ENCODE measurements at places on chromosomes 16 and 17.

GRCh38 chr16:56966093-56966475, 4.3 kb downstream of the CETP start:
- no peak for DNase-seq

GRCh38 chr16:21184834-21185233, 26.4 kb downstream of the LDAF1 start:
- no peak for DNase-seq

DNA sequence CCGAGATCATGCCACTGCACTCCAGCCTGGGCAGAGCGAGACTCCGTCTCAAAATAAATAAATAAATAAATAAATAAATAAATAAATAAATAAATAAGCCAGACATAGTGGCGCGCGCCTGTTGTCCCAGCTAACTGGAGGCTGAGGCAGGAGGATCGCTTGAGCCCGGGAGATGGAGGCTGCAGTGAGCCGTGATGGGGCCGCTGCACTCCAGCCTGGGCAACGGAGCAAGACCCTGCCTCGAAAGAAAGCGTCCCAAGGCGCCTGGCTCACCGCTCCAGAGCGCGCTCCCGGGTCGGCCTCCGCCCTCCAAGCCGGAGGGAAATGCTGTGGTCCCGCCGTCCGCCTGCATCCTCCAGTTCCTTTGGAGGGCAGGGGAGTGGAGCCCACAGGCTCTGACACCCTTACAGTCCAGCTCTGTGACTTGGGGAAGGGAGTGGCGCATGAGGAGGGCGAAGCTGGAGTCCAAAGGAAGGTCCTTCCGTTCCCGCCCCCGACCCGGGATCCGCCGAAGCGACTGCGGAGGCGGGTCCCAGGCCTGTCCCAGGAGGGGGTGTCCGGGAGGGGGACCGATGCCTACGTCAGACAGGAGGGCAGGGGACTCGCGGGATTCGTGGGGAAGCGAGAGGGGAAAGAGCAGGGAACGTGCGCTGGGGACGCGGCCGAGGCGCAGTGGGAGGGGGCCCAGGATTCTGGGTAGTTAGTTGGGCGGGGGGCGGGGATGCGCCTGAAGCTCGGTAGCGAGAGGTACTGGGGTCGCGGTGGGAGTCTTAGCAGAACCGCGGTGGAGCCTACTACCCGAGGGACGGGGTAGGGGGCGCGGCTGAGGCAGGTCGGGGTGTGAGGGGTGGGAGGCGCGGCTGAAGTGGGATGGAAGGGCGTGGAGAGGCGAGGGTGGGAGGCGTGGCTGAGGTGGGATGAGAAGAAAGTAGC, 8.4 kb upstream of the TRPV2 start:
- no peak for DNase-seq

GRCh38 chr17:65533056-65533745, 28.2 kb downstream of the AXIN2 start:
- DNase-seq = no peak

- no peak for DNase-seq
Observed at GRCh38 chr17:46788796-46789195, 29.7 kb downstream of the WNT3 start.

DNA sequence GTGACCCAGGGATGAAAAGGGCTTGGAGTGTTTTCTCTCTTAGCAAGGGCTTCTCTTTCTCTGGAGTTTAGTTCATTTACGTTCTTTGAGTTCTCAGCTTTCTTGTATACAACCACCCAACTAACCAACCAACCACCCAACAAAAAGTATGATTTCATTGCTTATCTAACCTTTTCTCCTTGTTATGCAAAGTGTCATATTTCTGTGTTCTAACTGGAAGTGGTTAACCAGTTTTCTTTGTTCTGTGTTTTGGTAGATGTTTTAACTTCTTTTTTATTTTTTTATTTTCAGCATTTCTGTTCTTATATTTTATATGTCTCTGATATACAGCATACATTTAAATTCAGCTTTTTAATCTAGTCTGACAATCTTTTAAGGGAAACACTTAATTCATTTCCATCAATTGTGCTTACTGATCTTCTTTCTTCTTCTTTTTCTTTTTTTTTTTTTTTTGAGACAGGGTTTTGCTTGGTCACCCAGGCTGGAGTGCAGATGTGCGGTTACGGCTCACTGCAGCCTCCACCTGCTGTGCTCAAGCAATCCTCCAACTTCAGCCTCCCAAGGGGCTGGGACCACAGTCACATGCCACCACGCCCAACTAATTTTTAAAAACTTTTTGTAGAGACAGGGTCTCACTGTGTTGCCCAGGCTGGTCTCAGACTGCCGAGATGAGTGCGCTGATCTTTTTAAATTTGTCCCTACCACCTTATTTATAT, 29.6 kb downstream of the NLK start:
- no peak for DNase-seq

DNA sequence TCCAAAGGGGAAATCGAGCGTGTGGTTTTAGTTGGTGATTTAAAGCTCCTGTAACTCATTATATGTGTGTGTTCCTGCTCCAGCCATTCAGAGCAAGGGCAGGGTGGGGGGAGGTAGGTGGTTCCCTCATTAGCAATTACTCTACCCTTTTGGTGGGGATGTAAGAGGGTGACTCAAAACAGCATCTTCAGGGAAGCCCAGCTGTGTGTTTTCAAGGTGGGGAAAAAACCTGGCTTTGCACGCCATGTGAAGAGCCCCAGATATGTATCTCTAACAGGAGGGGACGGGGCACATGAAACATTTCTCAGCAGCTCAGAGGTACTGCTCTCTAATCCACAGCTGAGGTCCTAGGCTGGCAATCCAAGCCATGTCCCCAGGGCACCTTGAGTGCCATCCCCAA, 241.3 kb upstream of the ZFHX3 start:
- no peak for DNase-seq

DNA sequence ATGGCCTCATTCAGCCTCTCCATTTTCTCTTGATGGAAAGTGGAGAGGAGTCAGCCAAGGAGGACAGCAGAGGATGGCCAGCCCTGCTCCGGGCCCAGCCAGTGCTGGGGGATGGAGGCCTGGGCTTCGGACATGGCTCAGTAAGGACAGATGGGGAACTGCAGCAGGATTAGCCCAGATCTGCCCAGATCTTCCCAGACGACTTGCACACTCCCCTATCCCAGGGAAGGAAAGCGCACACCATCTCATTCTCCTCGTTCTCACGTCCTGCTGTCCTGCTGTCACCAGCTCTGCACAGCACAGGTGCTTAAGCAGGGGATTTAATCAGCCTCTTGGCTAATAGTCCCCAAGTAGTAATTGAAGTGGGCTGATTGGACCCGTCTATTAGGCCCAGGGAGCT, 100.2 kb upstream of the SDK2 start:
- no peak for DNase-seq

DNA sequence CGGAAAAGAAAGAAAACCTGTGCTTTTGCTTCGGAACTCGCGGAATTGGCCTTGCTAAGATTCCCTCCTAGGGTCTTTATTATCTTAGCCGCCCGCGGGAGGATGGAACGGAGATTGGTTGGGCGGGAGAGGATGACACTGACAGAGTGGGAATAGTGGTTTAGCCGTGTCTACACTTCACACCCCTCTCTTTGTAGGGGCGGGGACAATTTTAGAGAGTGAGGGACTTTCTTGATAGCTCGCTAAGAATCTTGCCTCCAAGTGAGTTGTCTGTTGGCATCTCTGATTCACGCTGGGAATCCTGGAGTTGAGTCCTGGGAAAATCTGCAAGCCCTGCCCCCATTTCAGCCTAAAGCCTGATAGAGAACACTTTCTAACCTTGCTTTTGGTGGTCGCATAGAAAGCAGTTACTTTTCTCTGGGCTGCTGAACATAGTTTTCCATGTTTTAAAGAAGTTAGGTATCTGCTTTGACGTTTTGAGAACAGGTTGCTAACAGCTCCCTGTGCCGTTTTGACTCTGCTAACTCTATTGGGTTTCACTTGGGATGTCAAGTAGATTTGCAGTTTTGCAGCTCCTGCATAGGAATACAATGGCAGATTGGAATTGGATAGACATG, 697 bp downstream of the NOL11 start:
- DNase-seq = peak; percentile 34

DNA sequence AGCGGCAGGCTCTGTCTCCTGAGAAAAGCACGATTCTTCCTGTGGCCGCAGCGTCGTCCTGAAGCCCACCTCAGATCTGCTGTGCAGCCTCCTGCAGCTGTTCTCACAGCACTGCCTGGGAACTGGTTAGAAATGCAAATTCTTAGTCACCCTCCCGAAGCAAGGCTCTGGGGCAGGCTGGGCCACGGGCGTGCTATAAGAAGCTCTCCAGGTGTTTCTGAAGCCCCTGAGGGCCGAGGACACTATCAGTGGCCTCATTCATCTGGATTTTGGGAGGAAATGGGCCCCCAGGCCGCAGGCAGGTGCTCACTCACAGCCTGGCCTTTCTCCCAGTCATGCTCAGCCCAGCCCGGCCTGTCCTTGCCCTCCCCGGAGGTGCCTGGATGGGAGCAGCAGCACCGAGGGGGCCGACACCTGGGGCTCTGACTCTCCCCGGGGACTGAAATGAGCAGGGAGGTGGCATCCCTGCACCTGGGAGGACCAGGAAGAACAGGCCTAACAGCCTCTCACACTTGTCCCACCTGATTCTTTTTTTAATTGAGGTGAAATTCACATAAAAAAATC, 10.4 kb upstream of the NLRC3 start:
- DNase-seq = no peak

GRCh38 chr17:76179496-76180467, 38.7 kb upstream of the FOXJ1 start:
- DNase-seq = no peak

- DNase-seq = no peak
Observed at GRCh38 chr17:17420561-17421269, 56.1 kb upstream of the MED9 start.

- no peak for DNase-seq
Observed at GRCh38 chr16:17386229-17386628, 84.5 kb downstream of the XYLT1 start.

GRCh38 chr16:3999479-4000325, 116.5 kb downstream of the ADCY9 start:
- DNase-seq = no peak

DNA sequence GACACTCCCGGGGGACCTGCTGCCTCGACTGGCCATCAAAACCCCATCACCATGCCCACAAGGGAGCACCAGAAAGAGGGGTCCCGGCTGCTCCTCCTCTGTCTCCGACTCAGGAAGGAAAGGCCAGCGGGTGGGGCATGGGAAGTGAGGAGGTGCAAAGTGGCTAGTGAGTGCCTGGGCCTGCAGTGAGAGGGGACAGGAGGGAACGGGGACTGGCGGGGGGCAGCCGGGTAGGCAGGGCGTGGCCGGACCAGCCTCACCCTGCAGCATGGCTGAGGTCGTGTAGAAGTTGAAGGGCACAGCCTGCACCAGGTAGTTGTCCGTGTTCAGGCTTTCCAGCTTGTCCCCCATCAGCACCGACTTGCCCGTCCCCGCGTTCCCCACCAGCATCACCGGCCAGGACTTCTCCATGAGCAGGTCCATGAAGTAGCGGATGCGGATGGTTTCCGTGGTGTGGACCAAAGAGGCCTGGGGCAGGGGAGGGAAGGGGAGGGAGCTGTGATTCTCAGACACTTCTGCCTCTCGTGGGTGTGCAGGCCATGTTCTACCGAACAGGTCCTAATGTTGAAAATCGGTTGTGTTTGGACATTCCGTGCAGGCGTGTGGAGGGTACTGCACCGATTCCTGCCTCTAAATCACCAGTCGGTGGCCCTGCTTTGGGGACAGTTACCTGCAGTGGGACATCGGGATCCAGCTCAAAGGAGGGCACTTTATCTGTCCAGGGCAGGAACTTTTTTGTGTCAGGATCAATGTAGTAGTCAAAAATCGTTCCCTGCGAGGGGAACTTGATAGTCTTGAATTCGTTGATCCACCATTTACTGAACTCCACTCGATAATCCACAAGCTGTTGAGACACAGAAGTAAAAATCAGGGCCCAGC, 91.7 kb downstream of the DNAH17 start:
- no peak for DNase-seq

DNA sequence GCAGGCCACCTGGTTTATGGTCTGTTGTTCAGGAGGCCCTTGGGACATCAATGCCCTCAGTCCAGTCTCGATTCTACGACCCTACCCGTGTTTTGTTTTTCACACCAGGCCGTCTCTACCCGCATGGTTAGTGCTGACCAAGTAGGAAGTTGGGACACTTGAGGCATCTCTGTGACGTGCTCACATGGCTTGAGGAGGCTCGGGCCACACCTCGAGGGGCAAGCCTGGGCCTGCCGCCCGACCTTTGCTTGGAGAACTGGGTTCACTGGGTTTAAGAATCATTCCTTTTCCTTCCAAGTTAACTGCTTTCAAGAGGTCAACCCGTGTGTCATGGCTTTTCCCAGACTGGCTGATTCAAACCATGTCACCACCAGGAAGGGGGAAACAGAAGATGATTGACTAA, 86.8 kb downstream of the CMIP start:
- peak; percentile 50 for DNase-seq

- DNase-seq = peak; percentile 60
Observed at GRCh38 chr17:48457080-48457836, 27.2 kb upstream of the SKAP1 start.

- DNase-seq = no peak
Observed at GRCh38 chr17:34414339-34414738, 51.3 kb upstream of the CCL1 start.

DNA sequence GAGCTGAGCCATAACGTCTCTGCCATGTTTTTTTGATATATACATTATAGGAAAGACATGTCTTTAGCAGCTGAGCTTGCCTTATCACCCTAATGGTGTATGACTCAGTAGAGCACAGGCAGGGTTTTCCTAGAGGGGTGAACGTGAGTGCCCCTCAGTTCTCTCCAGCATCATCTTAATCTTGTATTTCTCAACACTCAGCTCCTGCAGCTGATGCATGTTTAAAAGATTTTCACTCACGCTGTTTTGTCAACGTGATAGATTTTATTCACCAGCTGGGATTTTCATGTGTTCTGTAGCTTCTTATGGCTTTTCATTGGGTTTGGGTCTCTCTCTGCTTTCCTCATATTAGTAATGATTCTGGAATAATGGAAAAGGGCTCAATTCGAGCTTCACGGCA, 186.0 kb upstream of the PMFBP1 start:
- no peak for DNase-seq

DNA sequence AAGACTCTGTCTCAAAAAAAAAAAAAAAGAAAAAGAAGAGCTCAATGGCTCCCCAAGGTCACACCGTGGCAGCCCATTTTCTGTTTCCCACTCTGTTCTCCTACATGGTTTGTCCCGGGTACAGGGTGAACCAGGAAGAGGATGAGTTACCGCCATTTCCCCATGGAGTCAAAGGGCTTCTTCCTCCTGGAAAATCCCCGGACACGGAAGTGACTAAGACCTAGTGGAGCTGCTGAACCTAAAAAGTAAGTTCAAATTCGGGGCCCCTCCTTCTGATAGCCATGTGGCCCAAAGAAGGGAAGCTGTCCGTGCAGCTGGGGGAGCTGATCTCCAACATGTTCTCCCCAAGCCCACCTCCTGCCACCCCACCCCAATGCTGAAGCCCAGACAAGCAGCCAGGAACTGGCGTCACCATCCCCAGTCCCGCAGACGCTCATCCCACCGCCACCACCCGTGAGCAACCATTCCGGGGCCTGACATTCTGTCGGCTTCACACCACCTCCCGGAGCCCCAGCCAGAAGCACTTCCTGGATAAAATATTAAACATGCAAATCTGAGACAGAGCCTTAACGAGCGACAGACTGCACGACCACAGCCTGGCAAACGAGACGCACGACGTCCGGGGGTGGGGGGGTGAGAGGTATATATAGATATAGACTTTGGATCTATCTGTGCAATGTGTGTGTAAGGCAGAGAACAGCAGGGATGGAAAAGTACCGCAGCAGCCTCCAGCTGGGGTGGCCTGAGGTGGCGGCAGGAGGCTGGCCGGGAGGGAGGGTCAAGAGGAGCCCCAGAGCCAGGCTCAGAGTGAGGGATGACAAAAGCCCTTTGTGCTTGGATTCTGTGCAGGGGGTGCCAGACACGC, 17.6 kb downstream of the EPOP start:
- DNase-seq = peak; percentile 29

GRCh38 chr17:14228903-14229302, 7.8 kb downstream of the CDRT15 start:
- no peak for DNase-seq

- DNase-seq = peak; percentile 47
Observed at GRCh38 chr16:24504472-24505345, 34.7 kb upstream of the RBBP6 start.
